ENCODE measurements at places on chromosomes 3 and 15.

DNA sequence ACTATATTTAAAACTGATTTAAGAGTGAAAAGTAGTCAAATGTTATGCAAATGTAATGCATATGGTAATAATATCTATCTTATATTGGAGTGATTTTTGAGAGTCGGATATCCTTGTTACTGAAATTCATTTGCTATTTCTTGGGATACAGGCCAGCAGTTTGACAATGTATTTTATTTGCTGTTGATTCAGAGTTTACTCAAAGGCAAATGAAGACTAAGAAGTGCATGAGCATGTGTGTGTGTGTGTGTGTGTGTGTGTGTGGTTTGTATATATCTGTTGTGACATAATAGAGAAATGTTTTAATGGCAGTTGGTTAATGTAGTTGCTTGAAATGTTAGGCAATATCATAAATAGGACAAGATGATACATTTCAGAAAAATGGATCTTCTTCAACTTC is 39.0 kb downstream of the UNC13C start:
- H3K27me3 ChIP-seq, result no peaks in the 10 kb centered on the region
- H3K4me1 ChIP-seq, result no peaks in the 10 kb centered on the region
- H3K36me3 ChIP-seq, result no peaks in the 10 kb centered on the region
- H3K27ac ChIP-seq, result no peak overlapping the region
- no peak for DNase-seq

- no peaks in the 10 kb centered on the region for H3K4me1 ChIP-seq
- no peaks in the 10 kb centered on the region for H3K27me3 ChIP-seq
- no peaks in the 10 kb centered on the region for H3K36me3 ChIP-seq
- H3K4me3 ChIP-seq, result no peak overlapping the region
- no peak for DNase-seq
- no peak overlapping the region for H3K27ac ChIP-seq
Measured at GRCh38 chr3:22606938-22607337, 596.2 kb upstream of the UBE2E2 start.

DNA sequence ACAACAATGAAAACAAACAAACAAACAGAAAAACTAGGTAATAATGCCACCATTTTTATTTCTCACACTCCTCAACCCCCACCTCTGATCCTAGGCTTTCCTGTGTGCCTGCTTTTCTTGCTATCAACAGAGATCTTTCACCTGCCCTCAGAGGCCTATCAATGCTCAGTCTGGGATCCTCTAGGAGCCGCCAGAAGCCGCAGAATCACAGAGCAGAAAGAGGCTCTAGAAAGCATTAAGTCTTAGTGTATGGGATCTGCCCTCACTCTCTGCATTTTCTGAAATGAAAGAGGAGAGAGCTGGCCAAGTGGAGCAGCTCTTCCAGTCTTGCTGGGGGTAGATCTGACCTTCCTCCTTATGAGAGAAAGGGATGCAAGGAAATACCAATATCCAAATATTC is 306.8 kb downstream of the TUSC7 start:
- no peaks in the 10 kb centered on the region for H3K36me3 ChIP-seq
- H3K27ac ChIP-seq, result no peak overlapping the region
- no peaks in the 10 kb centered on the region for H3K27me3 ChIP-seq
- H3K4me1 ChIP-seq, result no peaks in the 10 kb centered on the region
- DNase-seq, result peak; percentile 42
- H3K4me3 ChIP-seq, result no peak overlapping the region

GRCh38 chr15:51267703-51268083 is 70.7 kb downstream of the CYP19A1 start:
- DNase-seq, result no peak
- H3K4me3 ChIP-seq, result peak overlapping the region; percentile 53
- no peaks in the 10 kb centered on the region for H3K36me3 ChIP-seq
- H3K27ac ChIP-seq, result peak overlapping the region; percentile 2

- peaks cover 38% of the 10 kb centered on the region for H3K4me1 ChIP-seq
- peak overlapping the region; percentile 85 for H3K27ac ChIP-seq
- H3K4me3 ChIP-seq, result peak overlapping the region; percentile 65
- peak; percentile 79 for DNase-seq
Measured at GRCh38 chr3:194687638-194688199, 2.0 kb downstream of the FAM43A start.

GRCh38 chr15:91954292-91954691 is 100.8 kb downstream of the SLCO3A1 start:
- peaks cover 43% of the 10 kb centered on the region for H3K4me1 ChIP-seq
- DNase-seq, result no peak
- H3K27me3 ChIP-seq, result no peaks in the 10 kb centered on the region
- no peak overlapping the region for H3K27ac ChIP-seq
- H3K4me3 ChIP-seq, result no peak overlapping the region

- DNase-seq, result no peak
- H3K27me3 ChIP-seq, result no peaks in the 10 kb centered on the region
- H3K36me3 ChIP-seq, result no peaks in the 10 kb centered on the region
- no peak overlapping the region for H3K27ac ChIP-seq
- no peak overlapping the region for H3K4me3 ChIP-seq
Measured at GRCh38 chr3:29677421-29677820, 396.6 kb downstream of the RBMS3 start.

- peak; percentile 94 for DNase-seq
- no peaks in the 10 kb centered on the region for H3K36me3 ChIP-seq
- H3K27me3 ChIP-seq, result peaks cover 16% of the 10 kb centered on the region
- H3K4me3 ChIP-seq, result peak overlapping the region; percentile 46
- H3K4me1 ChIP-seq, result peaks cover 5% of the 10 kb centered on the region
- no peak overlapping the region for H3K27ac ChIP-seq
Measured at GRCh38 chr15:29103824-29104565, 165.6 kb downstream of the NSMCE3 start.

DNA sequence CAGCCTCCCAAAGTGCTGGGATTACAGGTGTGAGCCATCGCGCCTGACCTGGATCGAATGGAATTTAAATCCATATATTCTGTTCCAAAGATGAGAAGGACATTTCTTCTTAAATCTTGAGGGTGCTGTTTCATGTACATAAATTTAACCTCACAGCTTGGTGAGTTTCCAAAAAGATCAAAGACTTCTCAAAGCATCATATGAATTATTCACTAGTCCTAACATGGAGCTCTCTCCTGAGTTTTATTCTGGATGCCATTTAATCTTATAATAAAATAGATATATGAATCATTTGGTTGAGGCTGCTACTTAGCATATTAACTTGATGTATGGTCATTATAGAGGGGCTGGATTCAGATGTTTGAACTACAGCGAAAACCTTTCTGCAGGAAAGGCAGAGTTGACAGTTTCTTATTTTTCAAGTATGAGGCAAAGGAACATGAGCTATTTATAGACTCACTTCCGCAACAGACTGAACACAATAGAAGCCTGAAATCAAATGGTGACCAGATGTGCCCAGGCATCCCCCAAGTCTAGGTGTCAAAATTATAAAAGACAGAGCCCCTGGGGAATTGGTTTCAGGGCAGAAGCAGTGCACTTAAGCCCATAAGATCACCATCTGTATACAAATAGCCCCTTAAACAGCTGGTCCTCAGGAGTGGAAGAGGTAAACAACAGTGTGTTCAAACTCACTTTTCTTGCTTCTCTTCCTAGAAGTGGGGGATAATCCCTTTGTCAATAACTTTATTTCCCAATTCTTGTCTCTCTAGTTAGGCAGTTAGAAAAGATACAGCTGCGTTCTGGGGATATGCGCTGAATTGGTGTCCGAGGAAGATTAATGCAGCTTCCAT is 29.7 kb downstream of the STARD9 start:
- no peak overlapping the region for H3K4me3 ChIP-seq
- no peaks in the 10 kb centered on the region for H3K36me3 ChIP-seq
- H3K27me3 ChIP-seq, result no peaks in the 10 kb centered on the region
- peaks cover 31% of the 10 kb centered on the region for H3K4me1 ChIP-seq

DNA sequence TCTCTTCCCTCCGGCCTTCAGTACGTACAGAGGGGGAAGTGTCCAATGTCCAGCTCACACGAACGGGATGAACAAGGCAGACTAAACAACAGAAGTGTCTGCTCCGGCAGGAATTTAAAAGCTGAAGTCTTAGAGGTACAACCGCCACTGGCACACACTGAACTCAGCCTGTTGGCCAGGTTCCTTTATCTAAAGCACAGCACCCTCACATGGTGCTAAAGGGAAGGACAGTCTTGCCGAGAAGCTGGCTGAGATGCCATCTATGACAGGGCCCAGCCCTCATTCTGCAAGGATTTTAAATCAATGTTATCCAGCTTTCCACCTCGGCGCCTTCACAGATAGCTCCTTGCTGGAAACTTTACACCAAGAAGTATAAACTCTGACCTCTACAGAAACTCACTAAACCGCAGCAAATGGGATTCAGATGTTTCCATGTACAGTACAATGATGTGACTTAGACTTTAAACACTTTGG is 2.8 kb downstream of the ADAMTS17 start:
- peaks cover 9% of the 10 kb centered on the region for H3K4me1 ChIP-seq
- no peak overlapping the region for H3K4me3 ChIP-seq
- H3K27me3 ChIP-seq, result peaks cover 12% of the 10 kb centered on the region
- H3K36me3 ChIP-seq, result no peaks in the 10 kb centered on the region
- DNase-seq, result peak; percentile 91

DNA sequence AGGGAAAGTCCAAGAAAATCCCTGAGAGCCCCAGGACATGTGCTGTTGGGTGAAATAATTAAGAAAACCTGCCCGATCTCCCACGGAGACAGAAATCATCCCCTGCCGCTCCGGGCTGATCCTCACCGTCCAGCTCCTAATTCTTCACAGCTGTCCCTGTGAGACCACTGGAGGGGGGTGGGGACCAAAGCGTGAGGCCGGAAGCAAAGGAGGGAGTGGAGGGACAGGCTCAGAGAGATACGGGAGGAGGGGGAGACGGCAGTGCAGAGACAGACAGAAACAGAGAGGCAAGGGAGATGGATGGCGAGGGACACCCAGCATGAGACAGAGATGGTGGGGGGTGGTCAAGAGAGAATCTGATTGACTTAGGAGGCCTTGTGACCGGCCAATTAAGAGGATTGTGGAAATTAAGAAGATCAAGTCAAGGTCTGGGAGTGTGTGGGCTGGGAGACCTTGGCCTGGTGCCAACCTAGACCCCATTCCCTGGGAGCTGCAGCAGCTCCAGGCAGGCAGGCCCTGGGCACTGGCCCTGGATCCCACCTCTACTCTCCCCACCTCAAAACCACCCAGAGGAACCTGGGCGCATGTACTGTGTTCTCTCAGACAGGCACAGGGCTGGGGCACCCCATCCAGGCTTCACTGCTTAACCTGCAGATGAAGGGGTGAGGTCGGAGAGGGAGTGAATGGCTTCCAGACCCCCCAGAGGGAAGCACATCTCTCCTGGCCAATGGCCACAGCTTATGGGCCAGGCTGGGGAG is 113.2 kb upstream of the ALDH1A3 start:
- H3K27ac ChIP-seq, result no peak overlapping the region
- no peaks in the 10 kb centered on the region for H3K27me3 ChIP-seq
- H3K4me1 ChIP-seq, result no peaks in the 10 kb centered on the region
- no peak overlapping the region for H3K4me3 ChIP-seq
- no peaks in the 10 kb centered on the region for H3K36me3 ChIP-seq
- DNase-seq, result peak; percentile 64

GRCh38 chr3:196735751-196736150 is 3.9 kb upstream of the PAK2 start:
- no peak overlapping the region for H3K4me3 ChIP-seq
- peaks cover 23% of the 10 kb centered on the region for H3K36me3 ChIP-seq
- DNase-seq, result no peak
- no peaks in the 10 kb centered on the region for H3K4me1 ChIP-seq

DNA sequence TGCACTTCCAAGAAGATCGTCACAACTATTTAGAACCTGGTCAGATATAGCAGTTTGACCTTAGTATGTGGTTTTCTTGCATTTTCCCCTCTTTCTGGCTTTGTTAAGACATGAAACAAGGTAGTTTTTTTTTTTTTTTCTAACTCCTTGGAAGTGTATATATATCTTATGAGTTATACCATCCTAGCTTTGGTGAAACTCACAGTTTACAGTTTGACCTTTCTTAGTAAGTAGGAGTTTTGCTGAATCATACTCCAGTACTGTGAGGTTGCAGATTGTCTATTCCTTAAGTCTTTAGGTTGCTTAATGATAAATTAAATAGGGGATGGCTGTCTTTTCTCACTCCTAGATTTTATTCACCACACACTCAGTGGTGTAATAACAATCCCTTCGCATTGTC is 325.0 kb downstream of the RBMS3 start:
- no peaks in the 10 kb centered on the region for H3K27me3 ChIP-seq
- no peak overlapping the region for H3K4me3 ChIP-seq
- H3K27ac ChIP-seq, result no peak overlapping the region
- H3K36me3 ChIP-seq, result no peaks in the 10 kb centered on the region
- DNase-seq, result no peak
